ENCODE measurements at places on chromosomes 2 and 18.

DNA sequence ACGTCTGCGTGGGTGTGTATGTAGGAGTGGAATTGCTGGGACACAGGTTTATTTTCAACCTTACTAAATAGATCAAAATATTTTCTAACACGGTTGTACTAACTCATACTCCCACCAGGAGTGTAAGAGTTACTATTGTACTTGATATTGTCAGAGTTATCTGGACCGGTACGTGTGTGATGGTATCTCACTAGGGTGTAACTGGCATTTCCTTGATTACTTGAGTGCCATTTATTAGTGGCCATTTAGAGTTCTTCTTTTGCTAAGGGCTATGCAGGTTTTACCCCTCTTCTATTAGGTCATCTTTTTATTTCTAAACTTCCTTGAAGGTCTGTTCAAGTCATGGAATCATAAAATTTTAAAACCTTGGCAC, 33.5 kb downstream of the CENPO start:
- DNase-seq: no peak

DNA sequence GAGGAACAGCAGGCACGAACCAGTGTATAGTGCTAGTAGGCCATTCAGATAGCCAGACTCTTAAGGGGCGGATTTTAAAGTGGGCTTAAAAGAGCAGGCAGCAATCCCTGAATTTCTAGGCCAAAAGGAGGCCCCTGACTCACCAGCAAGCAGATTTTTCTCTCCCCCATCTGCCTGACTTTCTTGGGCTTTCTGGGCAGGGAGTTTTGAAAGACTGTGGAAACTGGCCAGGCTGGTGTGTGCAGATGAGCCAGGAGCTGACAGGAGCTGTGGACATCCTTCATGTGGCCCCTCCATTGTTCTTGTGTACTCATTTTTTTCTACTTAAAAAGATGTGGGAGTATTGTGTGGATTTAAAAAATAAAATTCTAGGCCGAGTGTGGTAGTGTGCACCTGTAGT, 59.0 kb downstream of the GLI2 start:
- DNase-seq: no peak

DNA sequence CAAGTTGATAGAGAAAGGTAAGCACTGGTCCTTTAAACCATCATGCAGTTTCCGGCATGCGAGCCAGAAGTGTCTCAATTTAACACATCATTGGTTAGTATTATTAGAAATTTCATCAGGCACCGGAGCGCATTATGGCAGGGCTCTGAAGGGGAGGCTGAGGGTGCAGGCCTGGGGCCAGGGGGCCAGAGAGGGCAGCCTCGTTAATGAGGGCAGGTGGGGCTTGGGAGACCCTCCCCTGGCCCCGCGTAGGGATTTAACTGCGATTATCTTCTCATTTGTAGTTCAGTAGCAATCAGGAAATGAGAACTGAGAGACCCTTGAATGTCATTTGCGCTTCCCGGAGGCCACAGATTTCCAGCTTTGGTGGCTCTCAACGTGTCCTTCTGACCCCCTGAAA, 246.4 kb downstream of the KLHL29 start:
- DNase-seq: no peak

- no peak for DNase-seq
Measured at GRCh38 chr18:23137788-23138216, 2.5 kb downstream of the CABLES1 start.

- DNase-seq: no peak
Measured at GRCh38 chr2:203685789-203686420, 20.5 kb upstream of the CD28 start.

GRCh38 chr2:187453078-187453641, 5.1 kb upstream of the CALCRL start:
- no peak for DNase-seq

DNA sequence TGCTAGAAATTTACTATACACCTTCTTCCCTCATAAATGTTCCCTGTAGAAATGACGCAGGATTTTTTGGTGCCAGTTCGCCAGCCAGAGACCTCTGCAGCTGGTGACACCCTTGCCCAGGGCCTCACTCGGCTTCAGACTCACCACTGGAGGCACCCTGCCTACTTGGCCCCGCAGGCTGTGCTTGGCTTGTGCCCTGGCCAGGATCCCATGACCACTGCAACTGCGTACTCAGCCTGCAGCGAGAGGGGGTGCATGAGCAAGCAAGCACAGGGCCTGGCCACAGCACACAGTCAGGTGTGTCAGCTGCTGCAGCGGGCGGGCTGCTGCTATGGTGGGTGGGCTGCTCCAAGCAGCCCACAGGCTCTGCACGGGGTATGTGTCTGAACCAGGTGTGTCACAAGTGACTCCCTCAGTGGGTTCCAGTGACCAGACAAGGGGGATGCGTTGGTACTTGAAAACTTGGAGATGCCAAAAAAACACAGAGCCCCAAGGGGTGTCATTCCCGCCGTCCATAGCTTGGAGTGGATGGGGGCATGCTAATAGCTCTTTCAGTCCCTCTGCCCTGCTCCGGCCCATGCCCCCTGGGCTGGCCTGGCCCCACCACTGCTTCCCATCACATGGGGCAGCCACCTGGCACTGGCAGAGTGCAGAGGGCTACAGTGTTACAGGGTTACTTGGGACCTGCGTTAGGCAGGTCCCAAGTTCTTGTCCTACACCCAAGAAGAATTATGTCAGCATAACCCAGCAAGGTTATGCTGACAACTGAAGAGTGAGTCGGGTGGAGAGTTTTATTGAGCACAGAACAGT, 46.6 kb upstream of the TANC1 start:
- peak; percentile 78 for DNase-seq

DNA sequence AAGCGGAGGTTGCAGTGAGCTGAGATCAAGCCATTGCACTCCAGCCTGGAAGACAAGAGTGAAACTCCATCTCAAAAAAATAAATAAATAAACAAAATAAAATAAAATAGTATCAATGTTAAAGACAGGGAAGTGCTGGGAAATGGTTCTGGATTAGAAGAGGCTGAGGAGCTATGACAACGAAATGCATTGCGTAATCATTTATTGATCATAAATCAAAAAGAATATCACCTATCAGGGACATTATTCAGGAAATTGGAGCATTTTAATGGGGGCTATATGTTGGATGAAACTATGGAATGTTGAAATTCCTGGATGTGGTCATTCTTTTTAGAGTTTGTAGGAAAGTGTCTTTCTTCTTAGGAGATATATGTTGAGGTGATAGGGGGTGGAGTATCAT, 30.9 kb upstream of the MTA3 start:
- DNase-seq: no peak

- DNase-seq: no peak
Measured at GRCh38 chr18:74326231-74326630, 10.6 kb downstream of the C18orf63 start.
